ENCODE measurements at places on chromosomes 11 and 22.

DNA sequence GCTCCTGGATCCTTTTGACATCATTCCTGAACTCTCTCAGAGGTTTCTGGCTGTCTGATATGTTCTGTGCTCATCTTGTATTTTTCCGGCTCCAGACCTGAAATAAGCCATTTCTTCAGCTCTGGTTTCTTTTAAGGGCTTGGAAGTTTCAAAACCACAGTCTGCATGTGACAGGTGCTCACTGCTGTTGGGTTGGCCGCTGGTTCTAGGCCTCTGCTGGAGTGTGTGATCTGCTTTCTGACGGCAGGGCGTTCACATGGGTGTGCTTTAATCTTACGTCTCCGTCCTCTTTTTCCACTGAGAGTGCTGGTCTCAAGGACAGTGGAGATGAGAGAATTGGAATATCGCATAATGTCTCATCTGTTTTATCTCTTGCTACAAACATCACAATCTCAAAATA is 10.3 kb downstream of the ZBED4 start:
- DNase-seq = no peak

- no peak for DNase-seq
Measured at GRCh38 chr11:17415523-17416104, 27.2 kb upstream of the KCNJ11 start.

DNA sequence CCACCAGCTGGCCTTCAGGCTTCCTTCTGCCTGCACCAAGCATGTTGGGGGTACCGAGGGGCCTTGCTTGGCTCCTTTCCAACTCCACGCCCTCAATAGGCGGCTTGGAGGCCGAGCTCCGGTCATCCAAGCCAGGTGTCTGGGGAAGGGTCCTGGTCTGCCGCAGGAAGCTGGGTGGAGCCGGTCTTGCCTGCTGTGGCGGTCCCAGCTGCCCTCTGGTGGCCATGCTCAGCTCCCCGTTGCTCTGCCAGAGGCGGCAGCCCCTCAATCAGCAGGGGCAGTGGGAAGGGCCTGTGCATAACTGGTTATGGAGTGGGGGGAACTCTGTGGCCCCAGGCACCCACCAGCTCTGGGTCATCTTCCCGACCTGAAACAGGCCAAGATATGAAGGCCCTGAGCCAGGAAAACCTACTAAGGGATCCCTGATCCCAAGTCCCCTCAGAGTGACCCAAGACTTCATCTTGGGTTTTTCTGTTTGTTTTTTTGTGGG is 3.2 kb downstream of the ARVCF start:
- DNase-seq = peak; percentile 21

DNA sequence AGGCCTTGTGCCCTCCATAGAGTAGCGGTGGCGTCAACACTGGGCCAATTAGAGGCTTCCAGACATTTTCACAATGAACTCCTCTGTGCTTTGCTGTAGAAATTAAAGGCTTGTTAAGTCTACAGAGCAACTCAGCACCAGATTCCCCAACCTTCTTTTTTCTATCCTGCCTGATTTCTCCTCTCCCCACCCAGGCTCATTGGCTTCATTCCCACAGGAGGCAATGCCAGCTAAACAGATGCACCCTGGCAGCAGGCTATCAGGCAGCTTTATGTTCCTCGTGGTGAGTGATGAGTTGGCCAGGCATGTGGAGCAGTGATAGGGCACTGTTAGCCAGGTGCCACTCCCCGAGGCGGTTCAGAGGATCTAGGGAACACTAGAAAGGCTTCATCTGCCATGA is 4.8 kb downstream of the DIXDC1 start:
- DNase-seq = no peak

GRCh38 chr11:116980136-116980793 is 118.0 kb downstream of the SIK3 start:
- no peak for DNase-seq

- no peak for DNase-seq
Measured at GRCh38 chr11:88909500-88909899, 156.3 kb downstream of the GRM5 start.

- no peak for DNase-seq
Measured at GRCh38 chr11:70167723-70168404, 35.2 kb upstream of the FADD start.

DNA sequence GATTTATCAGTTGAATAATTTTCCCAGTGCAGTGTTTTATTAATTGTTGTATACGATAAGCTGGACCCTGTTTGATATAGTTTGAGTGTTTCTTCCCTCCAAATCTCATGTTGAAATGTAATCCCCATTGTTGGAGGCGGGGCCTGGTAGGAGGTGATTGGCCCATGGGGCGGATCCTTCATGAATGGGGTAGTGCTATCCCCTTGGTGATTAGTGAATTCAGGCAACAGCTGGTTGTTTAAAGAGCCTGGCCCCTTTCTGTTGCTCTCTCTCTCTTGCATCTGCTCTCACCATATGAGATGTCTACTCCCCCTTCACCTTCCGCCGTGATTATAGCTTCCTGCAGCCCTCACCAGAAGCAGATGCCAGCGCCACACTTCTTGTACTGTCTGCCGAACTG is 1.5 kb downstream of the OR5A1 start:
- DNase-seq = no peak

- DNase-seq = no peak
Measured at GRCh38 chr11:85685125-85685819, 723 bp downstream of the CCDC89 start.

- DNase-seq = no peak
Measured at GRCh38 chr22:28521451-28521850, 158.2 kb downstream of the TTC28 start.
